ENCODE measurements at places on chromosomes 3 and 15. TPM values are rescaled to one million over a fixed set of nuclear protein-coding genes. Genes with fewer than 3 reads are reported as not detected.

DNA sequence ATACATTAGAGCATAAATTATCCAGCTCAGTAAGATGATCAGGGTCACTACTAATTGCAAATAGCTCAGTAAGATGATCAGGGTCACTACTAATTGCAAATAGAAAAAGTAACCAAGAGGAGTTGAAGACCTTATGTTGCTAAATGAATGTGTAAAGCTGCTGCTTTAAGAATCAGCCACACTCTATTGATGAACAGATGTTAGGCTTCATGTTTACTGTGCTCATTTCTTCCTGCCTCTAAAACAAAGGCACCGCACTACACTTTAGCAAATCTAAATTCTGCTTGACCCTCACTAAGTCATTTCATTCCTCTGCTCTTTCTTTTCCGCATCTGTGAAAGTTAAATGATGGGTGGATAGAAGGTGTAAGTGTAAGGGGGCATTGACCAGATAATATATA lies 92.6 kb upstream of the PLSCR4 start:
- H3K27ac ChIP-seq: no peak overlapping the region
- H3K4me1 ChIP-seq: no peaks in the 10 kb centered on the region
- H3K4me3 ChIP-seq: no peak overlapping the region
- DNase-seq: no peak
- H3K27me3 ChIP-seq: no peaks in the 10 kb centered on the region

- DNase-seq: no peak
- H3K4me1 ChIP-seq: no peaks in the 10 kb centered on the region
- H3K27me3 ChIP-seq: no peaks in the 10 kb centered on the region
- no peaks in the 10 kb centered on the region for H3K36me3 ChIP-seq
- peak overlapping the region; percentile 18 for H3K27ac ChIP-seq
These were observed 8.3 kb downstream of the PSTPIP1 start for GRCh38 chr15:77002954-77003912.

- no peak overlapping the region for H3K27ac ChIP-seq
- DNase-seq: no peak
- no peaks in the 10 kb centered on the region for H3K4me1 ChIP-seq
These were observed 536.8 kb downstream of the CADM2 start for GRCh38 chr3:85495602-85496001.

DNA sequence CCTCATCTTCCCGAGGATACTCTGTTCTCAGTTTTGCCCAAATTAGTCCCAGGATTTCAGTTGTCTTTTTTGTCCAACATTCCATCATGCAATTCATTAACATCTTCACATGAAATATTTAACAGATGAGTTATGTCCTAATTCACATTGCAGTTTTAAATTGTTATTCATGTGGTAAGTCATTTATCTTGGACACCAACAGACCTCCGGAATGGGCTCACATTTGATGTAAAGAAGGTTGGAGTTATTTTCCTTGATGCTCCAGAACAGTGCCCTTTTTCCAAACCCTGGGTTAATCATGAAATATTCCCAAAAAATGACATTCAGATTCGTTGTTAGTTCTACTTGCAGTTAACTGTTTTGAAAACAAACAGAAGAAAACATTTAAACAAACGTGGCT lies 32.8 kb upstream of the LRTM1 start:
- no peaks in the 10 kb centered on the region for H3K36me3 ChIP-seq
- no peak for DNase-seq
- no peak overlapping the region for H3K27ac ChIP-seq
- no peaks in the 10 kb centered on the region for H3K4me1 ChIP-seq
- H3K4me3 ChIP-seq: no peak overlapping the region
- H3K27me3 ChIP-seq: no peaks in the 10 kb centered on the region

The TMEM108 gene
- polyA plus RNA-seq: 0.10 TPM

The ANKRD63 gene
- not detected for polyA plus RNA-seq

The CEMIP gene
- 0.22 TPM for polyA plus RNA-seq

- H3K4me3 ChIP-seq: no peak overlapping the region
- H3K27ac ChIP-seq: no peak overlapping the region
- no peaks in the 10 kb centered on the region for H3K36me3 ChIP-seq
- DNase-seq: no peak
These were observed 23.1 kb downstream of the BHLHE40 start for GRCh38 chr3:5002174-5002870.

DNA sequence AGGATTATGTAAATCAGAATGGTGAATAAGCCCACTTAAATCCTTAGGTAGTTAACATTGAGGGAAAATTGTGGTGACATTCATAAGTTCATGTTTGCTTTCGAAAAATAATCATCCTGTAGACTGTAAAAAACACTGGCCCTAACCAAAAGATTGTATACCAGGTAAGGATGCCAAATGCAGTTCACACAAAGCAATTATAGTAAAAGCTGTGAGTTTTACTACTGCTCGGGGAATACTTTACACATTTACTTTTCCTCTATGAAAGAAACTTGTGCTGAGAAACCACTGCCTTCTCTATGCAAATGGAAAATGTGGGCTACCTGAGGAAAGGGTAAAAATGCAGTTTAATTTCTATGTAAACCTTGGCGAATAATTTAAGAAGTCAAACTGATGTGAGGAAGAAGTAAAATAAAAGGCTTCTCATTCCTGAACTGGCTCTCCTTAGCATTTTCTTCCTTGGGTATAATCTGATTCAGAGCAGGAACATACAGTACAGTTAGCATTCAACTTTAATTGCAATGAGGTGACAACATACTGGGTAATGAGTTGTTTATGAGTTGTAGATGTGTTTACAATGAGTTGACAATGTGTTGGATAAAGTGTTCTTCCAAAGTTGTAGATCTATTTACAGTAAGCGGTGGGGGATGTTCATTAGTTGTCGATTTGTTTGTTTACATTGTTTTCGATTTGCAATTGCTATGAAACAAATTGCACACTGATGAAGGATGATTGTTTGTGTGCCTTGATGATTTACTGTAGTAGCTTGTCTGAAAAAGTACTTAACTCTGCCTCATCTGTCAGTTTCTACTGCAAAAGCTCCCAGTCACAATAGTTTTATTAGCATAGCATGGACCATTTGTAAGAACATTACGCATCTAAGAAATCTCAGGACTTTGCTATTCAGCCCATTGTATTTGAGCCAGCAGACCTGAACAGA lies 453.0 kb upstream of the DPH6 start:
- no peak overlapping the region for H3K27ac ChIP-seq
- H3K4me1 ChIP-seq: no peaks in the 10 kb centered on the region
- no peak overlapping the region for H3K4me3 ChIP-seq
- no peak for DNase-seq

DNA sequence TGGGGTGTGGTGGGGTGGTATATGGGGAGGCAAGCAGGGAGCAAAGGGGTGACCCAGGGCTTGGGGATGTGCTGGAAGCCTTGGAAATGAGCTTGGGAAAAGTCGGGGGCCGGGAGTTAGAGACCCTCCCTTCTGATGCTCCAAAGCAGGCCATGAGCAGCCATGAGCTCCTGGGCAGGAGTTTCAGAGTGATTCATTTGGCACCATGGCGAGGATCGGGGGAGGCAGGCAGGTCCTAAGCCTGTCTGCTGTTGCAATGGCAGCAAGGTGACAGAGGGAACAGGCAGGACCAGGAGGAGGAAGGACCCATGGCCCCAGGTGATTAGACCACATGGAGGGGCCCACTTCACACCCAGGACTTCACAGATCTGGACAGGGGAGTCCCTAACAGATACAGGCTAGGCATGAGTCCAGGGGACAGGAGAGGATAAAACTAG lies 21.3 kb downstream of the RGMA start:
- no peak overlapping the region for H3K4me3 ChIP-seq
- H3K4me1 ChIP-seq: peaks cover 6% of the 10 kb centered on the region
- no peaks in the 10 kb centered on the region for H3K27me3 ChIP-seq
- no peaks in the 10 kb centered on the region for H3K36me3 ChIP-seq
- no peak for DNase-seq

- no peak for DNase-seq
- H3K27me3 ChIP-seq: no peaks in the 10 kb centered on the region
- peak overlapping the region; percentile 95 for H3K27ac ChIP-seq
- peaks cover 19% of the 10 kb centered on the region for H3K36me3 ChIP-seq
- peak overlapping the region; percentile 78 for H3K4me3 ChIP-seq
These were observed 781 bp downstream of the TRNT1 start for GRCh38 chr3:3127432-3128010.

- H3K4me3 ChIP-seq: no peak overlapping the region
- no peaks in the 10 kb centered on the region for H3K27me3 ChIP-seq
- no peak overlapping the region for H3K27ac ChIP-seq
- DNase-seq: no peak
- no peaks in the 10 kb centered on the region for H3K4me1 ChIP-seq
- H3K36me3 ChIP-seq: no peaks in the 10 kb centered on the region
These were observed 891.4 kb downstream of the NTRK3 start for GRCh38 chr15:87365186-87365585.

Data from liver (tissue), 10 donors.